ENCODE measurements at places on chromosomes 1 and 21.

- no peak for DNase-seq
These were observed 281.1 kb upstream of the DUSP10 start for GRCh38 chr1:222023025-222023424.

- DNase-seq: no peak
These were observed 6.4 kb downstream of the MT1HL1 start for GRCh38 chr1:236997882-236998281.

DNA sequence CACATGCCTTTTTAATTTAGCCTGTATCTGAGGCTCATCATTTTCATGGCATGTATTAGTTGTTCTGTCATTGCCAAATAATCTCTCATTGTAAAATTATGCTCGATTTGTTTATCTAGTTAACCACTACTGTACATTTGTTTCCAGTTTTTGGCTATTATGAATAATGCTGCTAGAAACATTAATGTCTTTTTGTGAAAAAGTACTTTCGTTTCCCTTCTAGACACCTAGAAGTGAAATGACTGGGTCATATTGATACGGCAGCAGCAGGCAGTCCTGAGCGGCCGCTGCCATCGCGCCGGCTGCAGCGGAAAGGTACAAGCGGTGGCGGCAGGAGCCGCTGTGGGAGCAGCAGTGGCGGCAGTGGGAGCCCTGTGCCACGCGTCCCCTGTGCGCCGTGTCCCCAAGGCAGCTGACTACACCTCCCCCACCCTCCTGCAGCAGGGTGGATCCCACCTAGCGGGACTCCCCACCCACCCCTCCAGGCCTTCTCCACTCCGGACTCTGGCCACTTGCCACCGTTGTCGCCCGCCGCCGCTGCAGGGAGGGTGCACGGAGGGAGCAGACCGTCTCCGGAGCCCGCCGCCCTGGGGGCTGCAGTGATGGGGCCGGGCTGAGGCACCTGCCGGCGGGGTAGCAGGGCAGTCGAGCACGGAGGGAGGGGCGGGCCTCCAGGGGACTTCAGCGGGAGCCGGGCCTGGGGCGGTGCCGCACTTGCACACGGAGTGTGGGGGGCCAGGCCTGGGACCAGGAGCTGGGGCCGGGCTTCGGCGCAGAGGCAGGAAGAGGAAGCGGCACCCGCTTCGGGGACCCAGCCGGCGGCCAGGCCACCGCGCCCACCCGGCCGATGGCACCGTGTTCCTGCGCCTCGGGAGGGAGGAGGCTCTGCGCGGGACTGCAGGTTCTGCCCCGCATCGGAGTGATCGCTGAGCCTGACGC, 66.8 kb upstream of the RGS7 start:
- no peak for DNase-seq

DNA sequence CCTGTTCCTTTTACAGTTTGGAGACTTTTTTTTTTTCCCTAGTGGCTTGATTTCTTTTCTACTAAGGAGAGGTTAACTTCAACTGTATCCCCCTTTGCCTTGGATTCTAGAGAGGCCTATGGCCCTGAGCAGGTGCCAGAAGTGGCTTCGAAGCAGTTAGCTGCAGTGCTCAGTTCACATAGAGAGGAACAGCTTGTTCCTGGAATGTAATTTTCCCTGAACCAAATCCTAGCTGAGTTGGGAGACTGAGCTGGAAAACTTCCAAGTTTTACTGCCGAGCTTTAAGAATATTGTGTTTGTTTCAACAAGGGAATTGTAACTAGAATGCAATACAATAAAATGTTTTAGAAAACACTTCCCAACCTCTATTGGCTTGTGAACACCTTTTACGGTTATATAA, 17.5 kb downstream of the RD3 start:
- no peak for DNase-seq

- DNase-seq: peak; percentile 16
These were observed 52.2 kb downstream of the ACP6 start for GRCh38 chr1:147618077-147618569.

DNA sequence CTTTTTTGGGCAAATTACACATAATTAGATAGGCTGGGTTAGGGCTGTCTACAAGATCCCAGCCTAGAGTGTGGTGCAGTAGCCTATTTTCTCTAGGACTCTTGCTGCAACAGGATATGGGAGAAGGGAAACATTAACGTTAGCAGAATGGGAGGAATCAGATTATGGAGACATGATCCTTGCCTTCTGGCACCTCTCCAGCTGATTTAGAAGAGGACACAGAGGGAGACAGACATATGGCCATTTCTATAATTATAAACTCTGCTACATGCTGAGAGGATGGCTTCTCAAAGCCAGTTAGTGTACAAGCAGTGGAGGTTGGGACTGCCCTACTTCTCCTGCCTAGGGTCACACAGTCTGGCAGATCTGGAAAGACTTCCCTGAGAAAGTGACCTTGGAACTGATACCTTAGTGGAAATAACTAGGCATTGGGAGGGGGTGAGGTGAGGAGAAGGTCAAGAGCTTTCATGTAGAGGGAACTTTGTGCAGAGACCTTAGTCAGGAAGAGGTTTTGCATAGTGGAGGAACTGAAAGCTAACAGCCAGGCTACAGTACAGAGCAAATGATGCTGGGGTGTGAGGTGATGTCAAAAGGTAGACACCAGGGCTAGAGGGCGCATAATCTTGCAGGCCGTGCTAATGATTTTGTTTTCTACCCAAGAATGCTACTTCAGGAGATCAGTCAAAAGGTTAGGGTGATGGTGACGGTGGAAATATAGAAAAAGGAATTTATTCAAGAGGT, 1.2 kb upstream of the CD1D start:
- no peak for DNase-seq

GRCh38 chr1:96510911-96511310, 210.7 kb upstream of the PTBP2 start:
- no peak for DNase-seq

DNA sequence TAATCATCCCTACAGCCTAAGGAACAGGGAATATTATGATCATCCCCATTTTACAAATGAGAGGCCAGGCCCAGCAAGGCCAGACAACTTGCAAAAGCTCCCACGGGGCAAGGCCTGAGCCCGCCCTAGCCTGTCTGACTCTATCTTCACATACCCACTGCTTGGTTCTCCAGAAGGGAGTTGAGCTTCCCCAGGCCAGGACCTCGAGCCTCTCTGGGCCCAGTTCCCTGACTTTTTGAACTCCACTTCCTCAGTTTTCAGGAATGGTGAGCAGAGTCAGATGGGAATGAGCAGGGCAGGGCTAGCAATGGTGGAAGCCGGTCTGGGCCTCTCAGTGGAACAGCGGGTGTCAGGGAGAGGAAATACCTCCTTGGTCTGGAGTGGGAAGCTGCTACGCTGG, 39.3 kb downstream of the CACNA1S start:
- no peak for DNase-seq

- no peak for DNase-seq
These were observed 33.0 kb upstream of the IL20 start for GRCh38 chr1:206832352-206832880.

- no peak for DNase-seq
These were observed 57.3 kb downstream of the AGO3 start for GRCh38 chr1:35988237-35988636.

DNA sequence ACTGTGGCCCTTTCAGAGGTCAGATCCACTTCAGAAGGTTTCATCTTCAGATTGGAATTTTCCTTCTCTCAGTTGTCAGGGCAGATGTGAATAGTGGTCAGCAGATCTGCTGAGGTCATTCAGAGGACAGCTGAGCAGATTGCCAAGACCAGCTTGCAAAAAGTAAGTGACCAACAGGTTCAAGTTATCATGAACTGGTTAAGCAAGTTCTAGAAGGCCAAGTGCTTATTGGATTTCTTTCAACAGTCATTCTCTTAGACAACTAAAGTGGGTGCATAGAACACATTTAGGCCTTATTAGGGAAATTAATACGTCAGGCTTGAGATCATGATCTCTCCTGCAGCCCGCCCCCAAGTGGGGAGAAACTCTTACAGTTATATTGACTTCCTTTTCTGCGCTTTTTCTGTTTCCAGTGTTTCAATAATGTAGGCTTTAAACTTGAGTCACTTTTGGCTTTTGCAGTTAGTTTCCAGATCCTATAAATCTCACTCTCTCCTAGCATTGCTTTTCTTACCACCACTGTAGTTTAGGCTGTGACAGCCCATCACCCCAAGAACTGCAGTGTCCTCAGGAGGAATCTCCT, 96.4 kb downstream of the C1orf21 start:
- no peak for DNase-seq

DNA sequence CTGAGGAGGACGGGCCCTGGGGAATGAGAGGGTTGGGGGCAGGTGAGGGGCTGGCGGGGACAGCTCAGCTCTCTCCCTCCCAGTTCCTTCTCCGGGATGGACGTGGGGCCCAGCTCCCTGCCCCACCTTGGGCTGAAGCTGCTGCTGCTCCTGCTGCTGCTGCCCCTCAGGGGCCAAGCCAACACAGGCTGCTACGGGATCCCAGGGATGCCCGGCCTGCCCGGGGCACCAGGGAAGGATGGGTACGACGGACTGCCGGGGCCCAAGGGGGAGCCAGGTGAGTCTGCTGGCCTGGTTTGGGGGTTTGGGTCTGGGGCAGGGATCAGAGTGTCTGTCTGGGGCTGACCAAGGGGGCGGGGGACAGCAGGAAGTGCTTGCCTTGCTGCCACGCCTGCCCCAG, 495 bp downstream of the C1QC start:
- DNase-seq: no peak

DNA sequence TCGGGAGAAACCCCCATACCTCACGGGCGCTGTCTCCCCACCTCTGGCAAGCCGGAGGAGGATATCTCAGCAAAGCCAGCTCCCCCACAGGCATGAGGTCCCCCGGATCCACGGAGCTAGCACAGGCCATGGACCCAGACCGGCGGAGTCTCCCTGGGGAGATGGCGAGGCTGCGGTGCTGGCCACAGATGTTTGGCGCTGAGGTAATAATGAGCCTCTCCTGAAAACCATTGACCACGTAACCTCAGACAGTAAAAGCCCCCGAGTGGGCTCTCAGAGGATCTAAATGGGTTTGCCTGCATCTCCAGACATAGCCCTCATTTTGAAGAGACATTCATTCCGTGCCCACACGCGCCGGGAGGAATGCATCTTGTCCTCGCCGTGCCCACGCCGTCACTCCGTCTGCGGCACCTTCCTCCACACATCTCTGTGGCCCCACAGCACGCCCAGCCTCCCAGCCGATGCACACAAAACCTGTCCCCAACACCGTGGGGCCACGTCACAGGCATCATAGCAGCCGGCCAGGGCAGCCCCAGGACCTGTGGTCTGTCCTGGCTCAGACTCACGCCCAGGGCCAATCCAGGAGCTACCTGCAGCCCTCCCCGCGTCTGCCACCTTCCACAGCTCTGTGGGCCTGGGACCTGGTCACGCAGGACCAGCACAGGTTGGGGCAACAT, 150.9 kb downstream of the PRDM16 start:
- DNase-seq: no peak

GRCh38 chr1:16012590-16013219, 5.1 kb downstream of the HSPB7 start:
- DNase-seq: peak; percentile 15

DNA sequence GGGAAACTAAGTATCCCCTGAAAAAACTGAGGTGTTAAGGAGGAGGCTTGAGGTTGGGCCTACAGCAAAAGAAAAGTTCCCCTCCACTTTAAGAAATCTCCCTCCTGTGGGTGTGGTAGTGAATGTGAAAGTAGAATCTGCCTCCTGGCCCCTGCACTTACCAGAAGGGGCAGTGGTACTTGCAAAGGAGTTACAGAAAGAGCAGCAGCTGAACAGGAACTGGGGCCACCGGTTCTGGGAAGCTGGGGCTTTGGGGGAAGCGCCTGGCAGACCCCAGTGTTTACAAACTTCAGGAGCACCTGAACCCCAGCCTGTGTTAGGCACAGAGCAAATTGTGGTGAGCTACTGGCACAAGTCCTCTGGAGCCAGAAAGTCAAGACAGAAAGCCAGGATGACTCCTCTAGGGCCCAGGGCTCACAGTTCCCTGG, 250.2 kb upstream of the FGGY start:
- DNase-seq: peak; percentile 23

DNA sequence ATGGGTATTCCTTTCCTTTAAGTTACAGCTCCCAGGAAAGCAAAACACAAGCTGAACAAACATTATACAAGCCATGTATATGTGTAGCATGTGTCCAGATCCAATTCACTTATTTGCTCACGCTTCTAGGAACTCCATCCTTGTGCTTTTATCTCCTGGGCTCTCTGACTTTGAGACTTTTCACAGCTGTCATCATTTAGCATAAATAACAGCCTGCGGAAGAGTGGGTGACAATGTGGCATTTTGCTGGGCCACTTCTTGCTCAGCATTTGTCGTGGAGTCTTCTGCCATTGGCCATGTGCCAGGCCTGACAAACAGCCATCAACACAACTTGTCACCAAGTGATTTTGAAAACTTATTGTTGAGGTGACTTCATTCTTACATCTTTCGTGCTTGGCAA, 164.3 kb downstream of the KIF26B start:
- DNase-seq: no peak

DNA sequence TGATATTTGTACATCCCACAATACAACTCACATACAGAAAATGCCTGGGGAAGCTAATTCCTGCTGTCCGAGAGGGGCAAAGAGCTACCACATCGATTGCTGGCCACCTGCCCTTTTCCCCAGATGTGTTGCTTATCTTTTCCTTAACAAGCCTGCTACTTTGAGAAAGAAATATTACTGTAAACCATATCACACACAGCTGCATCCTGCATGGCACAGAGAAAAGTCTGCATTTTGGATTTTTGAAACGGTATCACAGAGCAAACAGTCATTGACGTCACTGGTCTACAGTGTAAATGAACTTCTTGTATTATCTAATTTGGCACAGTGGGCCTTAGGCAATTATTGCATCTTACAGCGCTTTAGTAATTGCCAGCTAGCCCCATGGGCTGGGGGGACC, 164.7 kb downstream of the CLIC6 start:
- no peak for DNase-seq

- DNase-seq: no peak
These were observed 107.5 kb upstream of the HOOK1 start for GRCh38 chr1:59707178-59707791.

- DNase-seq: no peak
These were observed 17.1 kb upstream of the KIF1B start for GRCh38 chr1:10193288-10193687.

GRCh38 chr1:40385437-40386358, 12.2 kb downstream of the SMAP2 start:
- DNase-seq: no peak

DNA sequence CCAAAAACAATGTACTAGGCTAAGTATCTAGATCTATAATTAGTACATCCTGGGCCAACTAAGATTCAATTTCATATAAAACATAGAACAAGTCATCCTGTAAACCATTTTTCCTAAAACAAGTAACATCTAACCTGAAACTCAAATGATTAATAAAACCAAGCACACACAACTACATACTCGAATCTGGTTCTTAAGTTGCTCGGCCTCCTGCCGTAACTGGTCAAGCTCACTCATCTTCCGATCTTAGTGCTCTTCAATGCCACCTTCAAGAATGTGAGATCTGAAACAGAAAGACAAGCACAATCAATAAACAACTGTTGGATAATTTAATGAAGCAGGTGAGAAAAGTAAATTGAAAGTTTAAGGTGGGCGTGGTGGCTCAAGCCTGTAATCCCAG, 46.9 kb upstream of the NADK start:
- DNase-seq: no peak

- no peak for DNase-seq
These were observed 23.5 kb downstream of the SMYD3 start for GRCh38 chr1:246483569-246483933.
